ENCODE measurements at places on chromosomes 1 and 21.

GRCh38 chr1:6329396-6329795, 64.2 kb downstream of the ACOT7 start:
- DNase-seq, result no peak

GRCh38 chr1:233722212-233722979, 108.5 kb downstream of the KCNK1 start:
- DNase-seq, result no peak

- no peak for DNase-seq
These were observed 287.5 kb downstream of the PTGER3 start for GRCh38 chr1:70760154-70760553.

GRCh38 chr21:45262041-45262581, 25.6 kb downstream of the POFUT2 start:
- no peak for DNase-seq

DNA sequence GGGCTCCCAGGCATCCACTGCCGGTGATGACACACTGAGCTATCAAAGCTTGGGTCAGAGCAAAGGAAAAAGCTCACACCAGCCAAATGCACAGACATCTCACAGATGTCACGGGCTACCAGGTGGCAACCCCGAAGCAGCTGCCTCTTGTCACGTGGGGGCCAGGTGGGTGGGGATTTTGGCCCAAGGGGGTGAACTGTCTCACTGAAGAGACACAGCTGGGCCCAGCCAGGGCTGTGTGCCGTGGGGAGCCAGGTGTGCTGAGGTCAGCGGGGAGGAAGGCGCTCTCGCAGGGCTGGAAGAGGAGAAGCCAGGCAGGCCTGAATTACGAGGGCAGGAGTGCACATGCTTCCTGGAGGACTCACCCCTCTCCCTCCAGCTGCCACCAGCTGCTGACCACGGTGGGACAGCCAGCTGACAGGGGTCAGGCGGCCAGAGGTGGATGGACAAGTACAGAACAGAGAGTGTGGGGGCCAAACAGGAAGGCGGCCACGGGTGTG, 32.4 kb downstream of the KCNN3 start:
- no peak for DNase-seq

Data from nephron progenitor cell (in vitro differentiated cells).